ENCODE measurements at places on chromosomes 4 and X.

- no peak for DNase-seq
These were observed 48.9 kb upstream of the EXOC1L start for GRCh38 chr4:55770662-55771061.

DNA sequence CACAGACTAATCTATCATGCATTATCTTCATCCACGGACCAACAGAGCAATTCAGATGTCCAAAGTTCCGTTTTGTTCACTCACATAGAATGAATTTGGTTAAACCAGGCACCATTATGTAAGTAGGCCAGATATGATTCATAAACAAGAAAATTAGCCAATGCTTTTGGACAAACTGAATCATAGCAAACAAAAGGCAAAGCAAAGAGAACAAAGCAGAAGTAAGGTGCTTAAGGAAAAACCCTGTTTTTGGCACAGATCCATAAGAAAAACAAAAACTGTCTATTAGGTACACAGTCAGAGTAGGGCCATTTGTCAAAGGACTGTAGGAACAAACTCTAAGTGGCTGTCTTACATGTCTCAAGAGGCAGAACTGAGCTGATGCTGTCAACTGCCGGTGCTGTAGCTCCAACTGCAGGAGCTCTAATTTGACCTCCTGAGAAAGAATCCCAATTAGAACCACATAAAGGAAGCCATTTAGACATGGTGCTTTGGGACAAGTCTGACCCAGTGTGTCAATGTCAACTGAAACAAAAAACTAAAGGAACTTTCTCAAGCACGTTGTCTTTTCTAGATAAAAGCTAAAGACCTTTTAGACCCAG, 146.7 kb downstream of the COL25A1 start:
- no peak for DNase-seq

- no peak for DNase-seq
These were observed 46.3 kb downstream of the ATP1B4 start for GRCh38 chrX:120408168-120408567.

DNA sequence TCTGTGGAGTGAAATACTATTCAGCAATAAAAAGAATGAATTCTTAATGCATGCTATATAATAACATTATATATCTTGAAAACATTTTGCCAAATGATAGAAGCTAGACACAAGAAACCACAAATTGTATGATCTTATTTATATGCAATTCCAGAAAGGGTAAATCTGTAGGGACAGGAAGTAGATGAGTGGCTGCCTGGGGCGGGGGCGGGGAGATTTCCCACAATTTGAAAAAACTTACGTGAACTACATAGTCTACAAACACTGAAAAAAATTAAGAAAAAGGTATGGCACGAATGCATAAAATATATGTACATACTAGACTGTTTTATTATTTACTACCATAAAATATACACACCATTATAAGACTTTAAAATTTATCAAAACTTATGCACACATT, 81.6 kb downstream of the WWC2 start:
- no peak for DNase-seq

- DNase-seq, result no peak
These were observed 32.7 kb downstream of the TMSB4X start for GRCh38 chrX:13007519-13008188.

- no peak for DNase-seq
These were observed 233.7 kb upstream of the NDST3 start for GRCh38 chr4:117800636-117801035.

DNA sequence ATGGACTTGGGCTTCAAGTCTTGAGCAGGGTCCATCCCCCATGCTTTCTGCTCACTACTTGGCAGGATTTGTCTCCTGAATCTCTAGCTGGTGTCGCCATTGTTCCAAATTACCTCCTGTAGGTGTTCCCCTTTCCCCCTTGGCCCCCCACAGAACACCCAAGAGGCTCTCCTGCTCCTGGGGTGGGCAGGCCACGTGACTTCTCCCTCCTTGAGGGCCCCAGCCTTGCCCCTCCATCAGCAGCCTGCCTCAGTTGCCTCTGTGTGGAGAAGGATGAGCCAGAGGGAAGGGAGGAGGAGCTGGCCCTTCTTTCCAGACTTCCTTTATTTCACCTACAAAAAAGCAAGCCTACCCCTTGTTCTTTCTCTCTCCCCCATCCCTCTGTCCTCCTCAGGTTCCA, 1.8 kb downstream of the GPR78 start:
- DNase-seq, result no peak

GRCh38 chr4:43014256-43014655, 121.7 kb downstream of the GRXCR1 start:
- DNase-seq, result no peak

DNA sequence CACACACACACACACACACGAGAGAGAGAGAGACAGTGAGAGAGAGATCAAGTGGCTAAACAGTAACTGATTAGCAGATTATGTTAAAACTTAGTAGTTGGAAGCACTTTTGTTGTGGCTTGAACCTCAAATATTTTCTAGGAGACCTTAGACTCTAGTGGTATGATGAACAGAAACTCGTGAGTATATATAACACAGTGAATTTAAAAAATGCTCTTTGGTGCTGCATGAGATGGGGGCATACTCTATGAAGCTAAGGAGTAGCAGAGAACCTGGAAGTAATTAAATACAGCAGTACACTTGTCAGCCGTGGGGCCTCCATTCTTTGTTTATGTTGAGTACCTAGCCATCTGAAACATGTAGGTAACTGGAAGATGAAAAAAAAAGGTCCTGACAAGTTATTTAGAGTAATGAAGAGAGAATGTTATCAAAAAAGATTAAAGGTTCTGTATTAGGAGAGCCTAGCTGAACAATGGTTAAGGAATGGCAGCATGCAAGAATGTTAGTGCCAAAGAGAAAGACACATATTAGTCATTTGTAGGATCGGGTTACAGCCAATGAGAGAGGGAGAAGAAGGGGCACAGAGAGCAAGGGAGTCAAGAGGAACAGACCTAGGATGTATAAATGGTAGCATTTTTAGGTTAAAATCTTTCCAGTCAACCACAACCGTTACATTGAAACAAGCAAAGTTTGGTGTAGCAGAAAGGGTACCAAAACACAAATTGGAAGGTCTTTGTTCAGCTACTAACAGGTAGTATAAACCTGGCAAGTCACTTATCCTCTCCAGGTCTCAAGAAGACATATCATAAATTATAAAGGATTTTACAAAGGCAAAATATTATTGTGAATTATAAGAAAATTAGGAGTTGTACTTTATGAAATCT, 316.7 kb upstream of the DIPK2B start:
- no peak for DNase-seq

DNA sequence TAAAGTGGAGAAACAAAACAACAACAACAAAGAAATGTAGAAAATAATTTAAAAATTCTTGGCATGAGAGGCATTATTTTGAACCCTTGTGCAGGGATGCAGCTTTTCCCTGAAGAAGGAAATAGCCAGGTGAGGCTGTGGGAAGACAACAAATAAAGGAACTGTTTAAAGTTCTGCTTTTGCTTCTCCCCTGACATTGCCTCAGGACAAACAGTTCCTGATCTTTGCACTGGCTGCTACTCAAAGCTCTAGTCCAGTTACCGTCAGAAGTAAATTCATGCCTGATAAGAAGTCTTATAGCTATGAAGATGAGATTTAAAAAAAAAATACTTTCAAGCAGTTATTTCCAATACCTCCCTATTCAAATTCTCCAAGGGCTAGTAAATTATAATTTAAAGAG, 233.8 kb downstream of the IL15 start:
- no peak for DNase-seq

- no peak for DNase-seq
These were observed 168.5 kb upstream of the PCDH18 start for GRCh38 chr4:137700751-137701150.

GRCh38 chr4:93828332-93828994, at the start of gene ATOH1:
TSS of gene ATOH1 (plus strand) at chr4:93828753. CDS start at chr4:93828927, 174 bp downstream.
- peak; percentile 65 for DNase-seq

DNA sequence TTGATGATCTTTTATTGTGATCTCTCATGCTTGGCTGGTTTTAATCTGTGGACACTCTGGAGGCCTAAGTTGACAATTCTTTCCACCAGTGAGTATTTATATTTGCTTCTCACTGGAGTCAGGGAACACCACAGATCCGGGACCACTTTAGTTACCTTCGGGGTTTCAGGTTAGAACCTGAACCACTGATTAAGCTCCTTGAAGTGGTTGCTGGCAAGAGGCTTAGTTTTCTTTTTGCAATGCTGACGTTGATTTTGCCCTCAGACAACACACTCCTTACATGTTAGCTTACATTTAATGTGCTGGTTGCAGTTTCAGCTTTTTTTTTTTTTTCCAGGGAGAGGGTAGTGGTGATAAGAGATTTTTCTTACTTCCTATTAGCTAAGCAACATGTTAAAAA, 10.5 kb upstream of the ZNF330 start:
- DNase-seq, result no peak

All from glutamatergic neuron (in vitro differentiated cells).